ENCODE measurements at places on chromosomes 6 and 20.
A peak's percentile ranks its signal among the peaks of the same experiment; 100 is the strongest.

DNA sequence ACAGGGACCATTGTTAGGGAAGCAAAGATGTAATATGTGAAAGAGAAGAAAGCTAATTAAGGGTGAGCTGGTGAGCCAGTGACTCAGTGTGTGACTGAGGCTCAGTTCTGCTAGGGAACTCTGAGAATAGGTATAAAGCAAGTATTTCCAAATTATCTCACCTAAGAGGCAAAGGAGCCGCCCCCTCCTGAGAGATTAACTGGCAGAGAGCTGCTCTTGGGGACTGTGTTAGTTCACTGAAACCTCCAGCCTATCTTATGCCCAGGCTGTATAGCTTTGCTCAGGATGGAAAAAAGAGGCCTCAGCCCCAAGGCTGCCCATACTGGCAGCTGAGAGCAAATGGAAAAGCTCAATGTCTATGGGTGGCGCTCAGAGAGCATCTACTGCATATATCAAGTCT is 152.0 kb downstream of the PAK5 start:
- no peak for DNase-seq

GRCh38 chr20:46905364-46906125 is 10.9 kb downstream of the EYA2 start:
- DNase-seq = no peak

DNA sequence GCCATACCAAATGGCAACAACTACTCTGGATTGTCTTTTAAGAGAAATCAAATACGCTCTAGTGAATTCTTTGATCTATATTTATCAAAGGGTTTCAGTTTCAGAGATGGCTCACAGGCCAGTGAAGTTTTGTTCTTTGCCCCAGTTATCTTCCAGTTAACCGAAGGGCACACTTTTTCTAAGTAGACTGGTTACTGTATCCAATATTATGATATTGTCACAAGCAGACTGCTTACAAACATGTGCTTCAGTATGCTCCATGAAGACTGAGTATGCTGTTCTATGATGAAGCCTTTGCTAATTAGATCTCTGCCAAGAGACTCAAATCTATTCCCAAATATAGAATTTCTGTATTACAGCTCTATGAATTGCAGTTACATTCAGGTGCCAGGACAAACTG is 181.1 kb downstream of the REV3L start:
- no peak for DNase-seq

DNA sequence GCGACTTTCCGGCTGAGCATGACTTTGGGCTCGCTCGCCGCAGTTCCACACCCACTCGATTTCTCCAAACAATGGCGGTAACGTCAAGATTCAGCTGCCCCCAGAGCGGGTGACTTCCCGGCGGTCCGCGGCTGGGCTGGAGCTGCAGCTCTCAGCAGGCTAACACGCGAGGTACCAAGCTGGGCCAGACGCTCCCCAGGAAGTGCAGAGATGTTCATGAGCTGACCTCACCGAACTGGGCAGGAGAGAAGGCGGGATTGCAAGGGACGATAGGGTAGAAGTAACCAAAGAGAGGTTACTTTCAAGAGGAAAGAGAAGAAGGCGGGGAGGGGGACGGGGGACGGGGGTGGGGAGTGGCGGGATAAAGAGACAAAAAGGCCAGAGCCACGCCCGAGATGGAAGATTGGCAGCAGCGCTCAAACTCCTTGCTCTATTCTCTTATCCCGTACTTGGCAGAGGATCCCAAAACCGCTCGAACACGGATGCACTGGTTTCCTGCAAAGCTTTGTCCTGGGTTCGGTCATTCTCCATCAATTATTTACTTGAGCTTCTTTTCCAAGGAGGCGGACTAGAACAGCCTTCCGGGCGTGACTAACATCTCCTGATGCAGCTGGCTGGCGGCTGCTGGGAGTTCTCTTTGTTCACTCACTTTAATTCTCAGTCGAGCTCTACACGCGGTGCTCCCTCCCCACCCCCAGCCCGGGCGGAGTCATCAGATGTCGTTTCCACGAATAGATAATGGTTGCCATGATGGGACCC is at the start of gene MTCL3:
Gene MTCL3 (minus strand): TSS at position 626 of the 759 bp plus-strand sequence.
- DNase-seq = peak; percentile 36
